CD8-positive, alpha-beta memory T cell (primary cell): ENCODE measurements at places on chromosomes 7 and 10.

DNA sequence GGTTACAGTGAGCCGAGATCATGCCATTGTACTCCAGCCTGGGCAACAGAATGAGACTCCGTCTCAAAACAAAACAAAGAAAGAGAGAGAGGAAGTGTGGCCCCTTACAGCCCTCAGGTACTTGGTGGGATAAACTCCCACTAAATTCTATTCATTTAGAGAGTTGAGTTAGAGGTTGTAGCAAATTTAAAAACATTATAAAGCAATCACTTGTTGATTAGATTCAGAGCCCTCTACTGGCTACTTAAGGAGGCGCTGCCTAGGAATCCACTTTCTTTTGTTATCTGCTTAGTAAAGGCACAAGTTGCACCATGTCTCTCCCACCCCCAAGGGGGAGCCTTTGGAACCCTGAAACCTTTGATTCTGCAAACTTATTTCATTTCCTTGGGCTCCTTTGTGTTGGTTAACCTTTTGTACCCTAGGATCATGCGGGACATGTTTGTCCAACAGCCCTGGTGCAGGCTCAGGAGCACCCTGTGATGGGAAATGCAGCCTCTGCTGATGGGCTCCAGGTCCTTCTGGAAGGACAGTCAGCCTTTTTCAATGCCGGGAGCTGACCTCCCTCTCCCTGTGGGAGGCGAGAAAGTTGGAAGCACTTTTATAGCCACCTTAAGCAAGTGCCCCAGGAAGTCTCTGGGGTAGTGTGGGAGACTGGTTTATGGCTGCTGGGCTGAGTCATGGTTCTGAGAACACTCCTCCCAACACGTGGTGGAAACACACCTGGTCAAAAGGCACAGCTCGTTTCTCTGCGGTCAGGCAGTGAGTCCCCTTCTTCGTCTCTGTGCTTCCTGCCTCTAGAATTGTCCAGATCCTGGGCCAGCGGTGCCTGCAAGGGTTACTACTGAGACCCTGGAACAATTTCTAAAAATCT lies 2.3 kb downstream of the HKDC1 start:
- DNase-seq: peak; percentile 59
- peaks cover 32% of the 10 kb centered on the region for H3K4me1 ChIP-seq
- peak overlapping the region; percentile 28 for H3K4me3 ChIP-seq
- H3K27ac ChIP-seq: peak overlapping the region; percentile 63

DNA sequence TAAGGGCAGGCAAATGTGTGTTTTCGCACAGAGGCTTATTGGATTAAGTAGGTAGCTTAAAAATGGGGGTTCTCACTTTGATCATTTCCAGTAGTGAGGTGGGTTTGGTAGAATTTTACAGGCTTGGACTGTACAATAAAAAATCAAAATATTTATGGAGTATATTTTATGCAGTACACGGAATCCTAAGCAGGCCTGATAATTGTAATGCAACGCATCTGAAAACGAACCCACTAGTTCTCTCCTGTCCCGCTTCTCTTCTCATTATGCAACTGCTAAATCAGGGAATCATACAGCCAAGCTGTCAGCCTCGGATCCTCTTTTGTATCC lies 377 bp upstream of the POLR1F start:
- no peaks in the 10 kb centered on the region for H3K36me3 ChIP-seq
- no peaks in the 10 kb centered on the region for H3K27me3 ChIP-seq
- H3K27ac ChIP-seq: no peak overlapping the region
- no peak for DNase-seq
- peak overlapping the region; percentile 89 for H3K4me3 ChIP-seq

GRCh38 chr10:34798654-34799053 lies 16.4 kb downstream of the PARD3 start:
- DNase-seq: no peak
- no peak overlapping the region for H3K4me3 ChIP-seq
- H3K27me3 ChIP-seq: no peaks in the 10 kb centered on the region
- no peak overlapping the region for H3K27ac ChIP-seq
- H3K4me1 ChIP-seq: no peaks in the 10 kb centered on the region
- no peaks in the 10 kb centered on the region for H3K36me3 ChIP-seq

DNA sequence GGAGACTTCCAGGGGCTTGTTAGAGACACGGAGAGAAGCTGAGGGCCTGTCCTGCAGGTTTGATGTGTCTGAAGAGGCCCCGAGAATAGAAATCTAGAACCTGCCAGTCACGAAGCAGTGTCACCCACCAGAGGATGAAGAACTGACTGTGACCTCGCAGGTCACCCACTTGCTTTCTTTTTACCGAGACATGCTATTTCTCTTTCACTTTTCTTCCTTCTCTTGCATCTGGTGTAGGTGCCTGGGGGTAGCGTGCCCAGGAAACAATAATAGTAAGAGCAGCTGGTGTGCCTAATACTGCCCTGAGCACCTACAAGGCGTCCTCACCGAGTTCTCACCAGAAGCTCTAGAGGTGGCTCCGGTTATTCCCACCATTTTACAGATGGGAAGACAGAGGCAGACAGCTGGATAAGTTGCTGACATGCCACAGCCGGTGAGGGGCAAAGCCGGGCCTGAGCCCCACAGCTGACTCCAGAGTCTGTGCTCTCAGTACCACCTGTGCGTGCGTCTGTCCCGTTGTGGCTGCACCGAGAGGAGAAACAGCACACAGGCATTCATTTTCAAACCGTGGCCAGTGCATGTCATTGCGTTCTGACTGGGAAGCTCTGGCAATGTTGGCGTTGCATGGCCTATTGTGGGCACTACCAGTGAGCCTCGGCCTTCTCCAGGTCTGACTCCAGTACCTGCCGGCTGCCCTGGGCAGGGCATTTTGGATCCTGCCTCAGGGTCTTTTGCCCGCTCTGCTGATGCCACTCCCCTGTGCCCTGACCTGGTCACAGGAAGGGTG lies 7.8 kb downstream of the CHST3 start:
- no peak for DNase-seq
- no peaks in the 10 kb centered on the region for H3K4me1 ChIP-seq
- no peak overlapping the region for H3K4me3 ChIP-seq

DNA sequence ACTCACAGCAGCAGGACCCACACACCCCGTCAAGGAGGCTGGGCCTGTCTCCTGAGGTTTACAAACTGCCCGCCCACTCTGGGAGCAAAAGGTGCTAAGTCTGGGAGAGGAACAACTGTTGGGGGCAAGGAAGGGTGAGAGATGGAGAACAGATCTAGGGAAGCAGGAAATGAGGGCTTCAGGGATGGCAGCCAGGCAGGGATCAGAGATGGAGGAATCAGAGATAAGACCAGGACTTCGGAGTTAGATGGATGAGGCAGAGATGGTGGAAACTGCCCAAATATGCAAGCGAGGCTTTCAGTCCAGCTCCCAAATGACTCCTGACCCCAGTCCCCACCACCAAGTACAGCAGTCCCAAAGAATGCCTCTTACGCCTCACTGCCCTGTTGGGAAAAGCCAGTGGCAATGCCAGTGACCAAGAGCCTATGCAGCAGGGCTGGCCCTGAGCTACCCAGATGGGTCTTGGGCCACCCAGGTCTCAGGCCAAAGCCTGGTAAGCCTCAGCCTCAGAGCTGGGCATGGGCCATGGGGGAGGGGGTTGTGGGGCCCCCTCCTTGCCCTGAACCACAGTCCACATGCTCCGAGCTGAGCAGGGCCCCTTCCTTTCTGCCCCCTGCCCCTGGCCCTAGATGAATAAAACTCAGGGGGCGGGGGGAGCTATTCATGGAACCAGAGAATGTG lies 39.5 kb upstream of the SLF2 start:
- H3K36me3 ChIP-seq: no peaks in the 10 kb centered on the region
- no peak overlapping the region for H3K27ac ChIP-seq
- H3K4me3 ChIP-seq: no peak overlapping the region
- H3K27me3 ChIP-seq: no peaks in the 10 kb centered on the region
- no peak for DNase-seq

DNA sequence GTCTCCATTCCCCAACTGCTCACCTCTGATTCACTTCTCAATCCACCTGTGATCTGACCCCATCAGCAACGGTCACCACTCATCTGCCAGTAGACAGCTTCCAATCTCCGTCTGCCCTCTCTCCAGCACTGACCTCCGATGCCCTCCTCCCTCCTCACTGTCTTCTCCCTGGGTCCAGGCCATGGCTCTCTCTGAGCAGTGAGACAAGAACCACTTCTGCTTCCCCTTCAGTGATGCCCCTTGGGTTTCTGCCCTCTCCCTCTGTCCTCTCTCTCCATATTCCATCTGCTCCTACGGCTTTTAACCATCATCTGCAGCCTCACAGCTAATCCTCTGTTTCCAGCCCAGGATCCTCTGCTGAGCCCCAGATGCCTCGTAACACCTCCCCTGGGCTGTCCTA lies 55.5 kb upstream of the OPALIN start:
- H3K4me3 ChIP-seq: no peak overlapping the region
- no peak overlapping the region for H3K27ac ChIP-seq
- H3K27me3 ChIP-seq: no peaks in the 10 kb centered on the region

DNA sequence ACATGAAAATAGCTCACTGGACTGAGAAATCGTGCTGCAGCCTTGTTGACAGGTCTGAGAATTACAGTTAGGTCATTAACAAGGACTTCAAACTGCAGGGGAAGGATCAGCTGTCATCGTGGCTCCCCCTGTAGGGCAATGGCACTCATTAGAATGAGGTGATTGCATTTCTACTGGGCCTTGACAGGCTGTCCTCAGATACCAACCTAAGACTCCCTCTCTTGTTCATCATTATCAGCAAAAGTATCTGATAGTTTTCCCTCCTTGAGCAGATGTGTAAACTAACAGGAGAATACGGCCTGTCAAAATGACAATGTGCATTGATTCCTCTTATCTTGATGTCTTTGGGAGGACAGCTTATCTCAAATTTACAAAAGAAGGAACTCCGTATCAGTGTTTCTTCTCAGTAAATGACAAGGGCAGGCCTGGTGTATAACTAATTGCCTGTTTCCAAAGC lies 648.5 kb upstream of the LRRN3 start:
- H3K4me3 ChIP-seq: no peak overlapping the region
- DNase-seq: no peak
- no peak overlapping the region for H3K27ac ChIP-seq
- H3K4me1 ChIP-seq: no peaks in the 10 kb centered on the region

DNA sequence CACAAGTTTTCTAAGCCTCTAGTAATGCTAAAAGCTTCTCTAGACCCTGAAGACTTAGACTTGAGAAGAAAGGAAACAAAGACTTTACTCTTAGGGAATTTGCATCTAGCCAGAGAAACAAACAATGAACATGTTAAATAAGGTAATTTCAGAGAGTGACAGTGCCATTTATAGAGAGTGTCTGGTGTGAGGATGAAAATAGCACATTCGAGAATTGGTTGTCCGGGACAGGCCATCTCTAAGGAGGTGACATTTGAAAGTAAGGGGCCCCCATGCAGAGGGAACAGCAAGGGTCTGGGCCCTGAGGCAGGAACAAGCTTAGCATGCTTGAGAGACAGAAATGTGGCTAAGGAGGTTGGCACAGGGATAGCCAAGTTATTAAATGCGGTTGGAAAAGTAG lies 48.1 kb downstream of the ADAM22 start:
- no peak overlapping the region for H3K4me3 ChIP-seq
- H3K4me1 ChIP-seq: no peaks in the 10 kb centered on the region
